ENCODE measurements at places on chromosomes 7 and 10. TPM values are rescaled to one million over a fixed set of nuclear protein-coding genes. Genes with fewer than 3 reads are reported as not detected.

KLHL7 gene
- total RNA-seq: 12.2 TPM

- H3K27ac ChIP-seq: no peak overlapping the region
- H3K36me3 ChIP-seq: no peaks in the 10 kb centered on the region
- H3K4me3 ChIP-seq: no peak overlapping the region
Measured at GRCh38 chr10:69948261-69948660, 104.4 kb upstream of the MACROH2A2 start.

DNA sequence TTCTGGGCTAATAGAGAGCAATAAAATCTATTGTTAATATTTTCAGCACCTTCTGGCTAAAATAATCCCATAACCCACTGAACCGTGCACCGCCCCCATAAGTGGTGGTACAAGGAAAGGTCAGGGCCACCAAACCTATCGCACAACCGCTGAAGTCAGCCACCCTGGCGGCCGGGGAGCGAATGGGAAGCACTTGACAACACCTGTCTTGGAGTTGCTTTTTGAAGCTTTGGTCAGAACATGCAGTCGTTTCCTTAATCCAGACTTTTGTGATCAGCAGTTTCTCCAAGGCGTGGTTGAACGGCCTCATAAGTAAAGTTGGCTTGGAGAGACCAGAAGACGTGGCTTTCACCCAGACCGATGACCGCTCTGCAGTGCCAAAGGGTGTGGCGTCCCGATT lies 97.4 kb downstream of the DNAJB6 start:
- no peak overlapping the region for H3K27ac ChIP-seq
- no peaks in the 10 kb centered on the region for H3K4me1 ChIP-seq
- no peaks in the 10 kb centered on the region for H3K36me3 ChIP-seq
- DNase-seq: peak; percentile 3
- no peak overlapping the region for H3K4me3 ChIP-seq

ADCY1 gene
- 3.5 TPM for total RNA-seq

DNA sequence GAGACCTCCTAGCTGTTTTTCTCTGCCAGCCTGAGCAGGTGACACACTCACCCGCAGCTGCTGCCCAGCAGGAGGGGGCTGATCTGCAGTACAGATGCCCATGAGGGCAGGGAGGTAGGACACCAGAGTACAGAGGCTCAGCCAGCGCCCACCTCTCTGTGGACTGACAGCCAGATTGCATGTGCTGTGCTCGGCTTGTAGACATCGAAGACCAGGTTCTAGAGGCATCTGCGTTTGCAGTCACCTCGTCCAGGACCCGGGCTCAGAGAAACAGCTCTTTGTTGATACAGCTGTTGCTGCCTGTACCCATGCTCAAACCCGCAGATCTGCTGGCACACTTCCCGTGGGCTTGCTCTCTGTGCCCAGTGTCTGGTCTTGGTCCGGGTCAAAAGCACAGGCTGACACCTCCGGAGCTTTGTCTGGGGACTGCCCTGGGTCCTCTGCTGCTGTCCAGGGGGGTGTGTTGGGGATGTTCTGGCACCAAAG lies 224.7 kb downstream of the GLRX3 start:
- H3K27ac ChIP-seq: no peak overlapping the region
- no peaks in the 10 kb centered on the region for H3K27me3 ChIP-seq
- H3K4me3 ChIP-seq: no peak overlapping the region
- H3K36me3 ChIP-seq: no peaks in the 10 kb centered on the region

GRCh38 chr7:12572941-12573575 lies 2.5 kb downstream of the SCIN start:
- no peak overlapping the region for H3K4me3 ChIP-seq
- no peaks in the 10 kb centered on the region for H3K4me1 ChIP-seq
- H3K27ac ChIP-seq: no peak overlapping the region
- peaks cover 34% of the 10 kb centered on the region for H3K27me3 ChIP-seq
- no peaks in the 10 kb centered on the region for H3K36me3 ChIP-seq

- H3K4me3 ChIP-seq: no peak overlapping the region
- H3K4me1 ChIP-seq: no peaks in the 10 kb centered on the region
- H3K27ac ChIP-seq: no peak overlapping the region
- H3K27me3 ChIP-seq: no peaks in the 10 kb centered on the region
Measured at GRCh38 chr7:158611541-158611940, 23.9 kb upstream of the PTPRN2 start.

- no peak overlapping the region for H3K27ac ChIP-seq
- H3K4me1 ChIP-seq: no peaks in the 10 kb centered on the region
- no peaks in the 10 kb centered on the region for H3K27me3 ChIP-seq
- no peaks in the 10 kb centered on the region for H3K36me3 ChIP-seq
- no peak for DNase-seq
Measured at GRCh38 chr7:48280100-48280499, 108.8 kb downstream of the ABCA13 start.

GRCh38 chr7:79301419-79301818 lies 152.0 kb downstream of the MAGI2 start:
- no peaks in the 10 kb centered on the region for H3K36me3 ChIP-seq
- no peak for DNase-seq
- no peaks in the 10 kb centered on the region for H3K4me1 ChIP-seq
- no peak overlapping the region for H3K4me3 ChIP-seq

GRCh38 chr7:137933270-137934017 lies 68.4 kb downstream of the CREB3L2 start:
- H3K27ac ChIP-seq: peak overlapping the region; percentile 62
- no peaks in the 10 kb centered on the region for H3K36me3 ChIP-seq
- no peak overlapping the region for H3K4me3 ChIP-seq
- no peaks in the 10 kb centered on the region for H3K27me3 ChIP-seq

GRCh38 chr10:11678074-11678793 lies 63.9 kb upstream of the ECHDC3 start:
- H3K4me3 ChIP-seq: no peak overlapping the region
- no peaks in the 10 kb centered on the region for H3K36me3 ChIP-seq

ZNF853 gene
- 14.1 TPM for total RNA-seq

FAM131B gene
- total RNA-seq: 1.2 TPM

DNA sequence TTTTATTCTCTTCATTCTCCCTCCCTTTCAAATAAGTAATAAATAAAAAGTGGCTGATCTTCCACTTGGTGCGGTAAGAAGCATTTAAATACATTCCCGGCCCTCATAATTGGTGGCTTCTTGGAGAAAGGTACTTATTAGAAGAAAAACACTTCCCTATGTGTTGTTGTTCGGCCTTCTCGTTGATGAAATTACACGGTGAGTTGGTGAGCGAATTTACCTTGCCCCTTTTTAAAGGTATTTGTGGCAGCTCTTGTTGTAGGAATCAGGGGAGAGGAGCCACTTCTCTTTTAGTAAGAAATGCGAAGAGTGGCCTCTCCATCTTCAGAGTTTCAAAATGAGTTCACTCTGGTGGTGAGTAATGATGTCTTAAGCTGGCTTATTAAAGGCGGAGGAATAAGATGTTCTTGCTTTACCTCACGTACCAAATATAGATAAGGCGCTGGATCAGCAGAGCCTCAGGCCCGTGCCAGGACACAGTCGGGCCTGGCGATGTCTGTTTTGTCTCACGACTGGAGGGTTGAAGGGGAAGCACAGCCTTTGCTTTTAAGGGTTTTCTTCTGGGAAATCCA lies 135.9 kb downstream of the CUX1 start:
- H3K27ac ChIP-seq: peak overlapping the region; percentile 93
- no peaks in the 10 kb centered on the region for H3K27me3 ChIP-seq
- peak; percentile 86 for DNase-seq
- H3K4me1 ChIP-seq: peaks cover 73% of the 10 kb centered on the region
- no peak overlapping the region for H3K4me3 ChIP-seq

GAD2 gene
- total RNA-seq: not detected

CNOT4 gene
- 28.4 TPM for total RNA-seq

- H3K4me3 ChIP-seq: no peak overlapping the region
- H3K27me3 ChIP-seq: no peaks in the 10 kb centered on the region
- no peaks in the 10 kb centered on the region for H3K4me1 ChIP-seq
- no peaks in the 10 kb centered on the region for H3K36me3 ChIP-seq
- DNase-seq: no peak
Measured at GRCh38 chr10:45058580-45058979, 57.9 kb downstream of the ZNF22 start.

NEBL gene
- total RNA-seq: 2.5 TPM

GRCh38 chr10:15681076-15681475 lies 38.6 kb downstream of the ITGA8 start:
- DNase-seq: no peak
- no peak overlapping the region for H3K4me3 ChIP-seq
- H3K27ac ChIP-seq: no peak overlapping the region
- H3K36me3 ChIP-seq: no peaks in the 10 kb centered on the region
- H3K27me3 ChIP-seq: no peaks in the 10 kb centered on the region

DNA sequence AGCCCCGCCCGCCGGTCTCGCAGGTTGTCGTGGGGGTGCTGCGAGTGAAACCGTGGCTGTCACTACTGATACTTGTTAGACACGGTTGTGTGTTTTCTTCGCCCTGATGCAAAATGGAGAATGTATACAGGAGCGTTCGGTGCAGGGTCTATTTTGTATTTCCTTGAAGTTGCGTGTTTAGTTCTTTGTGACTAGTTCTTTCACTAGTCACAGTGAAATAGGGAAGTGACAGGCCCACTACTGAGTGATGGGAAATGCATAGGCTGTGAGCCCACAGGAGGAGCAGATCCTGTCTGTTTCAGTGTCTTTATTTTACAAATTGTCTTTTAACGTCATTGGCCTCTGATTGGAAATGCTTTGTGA lies 675 bp downstream of the ABRAXAS2 start:
- no peaks in the 10 kb centered on the region for H3K36me3 ChIP-seq
- H3K27ac ChIP-seq: peak overlapping the region; percentile 92
- no peak for DNase-seq
- peak overlapping the region; percentile 95 for H3K4me3 ChIP-seq

Data from gastrocnemius medialis (tissue), 4 donors.